ENCODE measurements at places on chromosomes 11 and 22.

DNA sequence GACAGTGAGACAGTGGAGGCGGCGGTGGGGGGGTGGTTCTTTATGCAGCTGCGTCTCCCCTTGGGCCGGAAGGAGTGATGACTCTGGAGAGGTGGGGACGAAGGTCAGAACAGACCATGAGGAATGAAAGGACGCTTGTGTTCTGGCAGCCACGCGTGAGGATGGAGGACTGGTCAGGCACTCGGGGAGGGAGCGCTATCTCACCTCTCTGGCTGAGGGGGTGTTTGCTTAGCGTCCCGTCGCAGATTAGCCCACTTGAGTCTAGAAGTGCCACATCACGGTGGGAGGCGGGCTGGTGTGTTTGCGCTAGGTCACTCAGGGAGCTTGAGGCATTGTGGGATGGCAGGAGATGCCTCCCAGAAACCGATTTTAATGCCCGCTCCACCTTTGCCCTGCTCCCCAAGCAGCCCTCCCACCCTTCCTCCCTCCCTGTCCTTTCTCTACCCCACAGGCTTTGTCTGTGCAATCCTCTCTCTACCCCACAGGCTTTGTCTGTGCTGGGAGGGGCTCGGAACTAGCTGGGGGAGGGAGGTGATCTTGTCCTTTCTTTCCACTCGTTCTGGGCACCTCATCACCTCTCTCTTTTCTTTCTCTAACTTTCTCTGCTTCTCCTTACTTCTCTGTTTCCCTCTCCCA lies 97.8 kb downstream of the PKNOX2 start:
- DNase-seq, result no peak

DNA sequence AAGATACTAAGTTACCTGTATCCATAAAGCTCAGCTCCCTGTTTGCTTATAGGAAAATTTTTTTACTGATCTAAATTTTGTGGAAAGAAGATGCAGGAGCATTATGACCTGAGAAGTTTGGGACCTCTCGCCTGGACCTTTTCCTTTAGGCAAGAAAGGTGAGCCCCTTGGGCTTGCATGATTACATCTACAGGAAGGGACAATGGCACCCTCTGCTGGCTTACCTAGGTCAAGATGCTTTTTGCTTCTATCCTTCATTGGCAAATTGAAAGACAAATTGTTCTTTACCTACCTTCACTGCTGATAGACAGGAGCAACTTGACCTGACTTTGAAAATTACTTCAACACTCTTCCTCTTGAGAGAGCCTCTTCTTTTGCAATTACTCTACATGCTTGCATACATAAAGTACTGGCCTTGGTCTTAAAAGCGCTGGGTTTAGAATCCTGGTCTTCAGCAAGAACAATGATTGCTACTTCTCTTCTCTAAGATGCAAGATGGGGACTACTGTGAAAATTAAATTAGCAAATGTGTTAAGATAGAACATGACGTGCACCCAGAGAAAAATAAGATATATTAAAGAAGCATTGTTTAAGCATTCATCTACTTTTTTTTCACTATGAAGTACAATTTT lies 147.2 kb downstream of the TRPC6 start:
- DNase-seq, result no peak

DNA sequence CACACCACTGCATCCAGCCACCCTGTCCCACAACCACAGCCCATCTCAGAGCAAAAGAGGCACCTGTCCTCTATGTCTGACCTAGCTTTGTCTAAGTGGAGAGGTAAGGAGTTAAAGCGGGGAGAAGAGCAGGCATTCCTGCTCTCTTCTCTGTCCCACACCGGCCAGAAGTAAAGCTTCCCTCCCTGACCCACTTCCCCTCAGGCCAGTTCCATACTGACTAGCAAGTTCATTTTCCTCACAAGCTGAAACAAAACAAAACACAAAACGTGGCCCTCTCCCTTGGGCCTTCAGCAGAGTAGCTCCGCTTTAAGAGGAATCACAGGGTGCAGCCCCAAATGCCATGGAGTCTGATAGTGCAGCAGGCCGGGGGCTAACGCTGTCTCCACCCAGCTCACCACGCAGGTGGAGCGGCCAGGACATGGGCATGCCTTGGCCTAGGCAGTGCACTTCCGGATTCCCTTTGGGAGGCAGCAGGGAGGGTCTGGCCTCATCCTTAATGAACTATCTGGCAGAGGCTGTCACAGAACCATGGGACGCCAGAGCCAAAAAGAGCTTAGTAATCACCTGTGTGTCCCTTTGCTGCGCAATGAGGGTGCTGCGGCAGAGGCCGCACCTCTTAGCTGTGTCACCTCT lies 34.0 kb downstream of the FLI1 start:
- DNase-seq, result no peak

DNA sequence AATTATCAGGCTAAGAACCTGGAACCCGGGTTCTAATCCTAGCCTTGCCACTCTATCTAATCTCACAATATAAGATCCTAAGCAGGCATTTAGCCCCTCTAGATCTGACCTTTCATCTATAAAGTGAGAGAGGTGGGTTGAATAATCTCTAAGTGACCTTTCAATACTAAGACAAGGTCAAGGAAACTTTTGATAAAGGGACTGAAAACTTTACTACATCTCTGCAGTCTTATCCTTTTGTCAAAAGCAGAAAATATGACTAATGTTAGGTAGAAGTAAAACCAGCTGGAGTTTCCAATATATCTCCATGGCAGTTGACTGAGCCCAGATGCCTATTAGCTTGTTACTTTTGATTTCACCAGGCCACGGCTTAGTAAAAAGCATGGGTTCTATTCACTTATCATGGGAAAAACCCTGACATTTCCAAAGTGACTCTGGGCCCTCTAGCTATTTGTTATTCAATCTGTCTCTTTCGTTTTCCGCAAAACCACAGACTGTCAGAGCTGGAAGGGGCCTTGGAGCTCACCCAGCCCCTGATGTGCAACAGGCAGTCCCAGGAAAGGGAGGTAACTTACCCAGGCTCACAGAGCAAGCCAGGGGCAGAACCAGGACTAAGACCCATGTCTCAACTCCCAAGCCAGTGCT lies 75.8 kb downstream of the RAB30 start:
- no peak for DNase-seq

GRCh38 chr11:76885390-76886097 lies 24.8 kb downstream of the ACER3 start:
- peak; percentile 43 for DNase-seq
